ENCODE measurements at places on chromosomes 4 and X. TPM values are rescaled to one million over a fixed set of nuclear protein-coding genes. Genes with fewer than 3 reads are reported as not detected.

ATOH1 gene
- not detected for total RNA-seq

IL21 gene
- total RNA-seq, result not detected

DNA sequence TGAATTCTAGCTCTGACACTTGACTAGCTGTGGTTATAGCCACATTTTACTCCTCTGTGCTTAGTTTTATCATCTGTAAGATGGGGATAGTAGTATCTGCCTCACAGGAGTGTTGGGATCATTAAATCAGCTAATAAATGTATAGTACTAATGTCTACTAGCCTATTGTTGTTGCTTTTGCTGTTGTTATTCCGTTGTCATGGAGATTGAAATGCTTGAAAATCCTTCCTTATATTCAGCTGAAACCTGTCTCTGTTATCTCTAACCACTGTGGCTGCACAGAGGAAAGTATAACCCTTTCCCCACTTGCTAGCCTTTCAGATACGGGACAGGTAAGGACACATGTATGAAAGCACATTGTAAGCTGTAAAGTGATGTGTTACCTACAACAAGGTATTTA lies 33.9 kb downstream of the CLCN5 start:
- H3K36me3 ChIP-seq, result no peaks in the 10 kb centered on the region
- no peak for DNase-seq
- no peaks in the 10 kb centered on the region for H3K27me3 ChIP-seq

- no peak overlapping the region for H3K27ac ChIP-seq
- no peaks in the 10 kb centered on the region for H3K36me3 ChIP-seq
- H3K4me3 ChIP-seq, result no peak overlapping the region
- H3K27me3 ChIP-seq, result no peaks in the 10 kb centered on the region
- H3K4me1 ChIP-seq, result no peaks in the 10 kb centered on the region
Observed at GRCh38 chrX:20252381-20253231, 14.1 kb downstream of the RPS6KA3 start.

DNA sequence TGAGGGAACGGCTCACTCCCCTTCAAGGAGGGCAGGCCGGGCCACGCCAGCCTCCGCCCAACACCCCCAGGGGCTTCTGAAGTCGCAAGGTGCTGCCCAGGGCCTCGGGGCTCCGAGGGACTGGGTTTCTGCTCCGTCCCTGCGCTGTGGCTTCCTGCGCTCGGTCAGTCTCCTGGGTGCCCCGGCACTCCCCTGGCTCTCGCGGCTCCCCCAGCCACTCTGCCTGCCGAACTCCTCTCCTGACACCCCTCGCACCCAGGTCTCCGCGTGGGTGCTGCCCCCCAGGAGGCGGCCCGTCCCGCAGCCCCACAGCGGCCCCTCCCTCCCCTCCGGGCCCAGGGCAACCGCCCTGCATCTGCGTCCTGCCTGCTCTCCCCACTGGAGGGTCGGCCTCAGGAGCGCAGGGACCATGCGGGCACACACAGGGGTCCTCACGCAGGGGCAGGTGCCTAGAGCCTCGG lies 151.9 kb downstream of the AFAP1 start:
- no peaks in the 10 kb centered on the region for H3K27me3 ChIP-seq
- no peak overlapping the region for H3K27ac ChIP-seq
- no peak overlapping the region for H3K4me3 ChIP-seq
